Activated naive CD4-positive, alpha-beta T cell treated with anti-CD3 and anti-CD28 coated beads, Interleukin-2, amount 10 ng/mL, durations not matched to agents 7 days and 5 days (primary cell): ENCODE measurements at places on chromosomes 2 and 18.

- no peak for DNase-seq
Observed at GRCh38 chr2:217325251-217325650, 465.4 kb upstream of the TNP1 start.

- no peak for DNase-seq
Observed at GRCh38 chr2:83054751-83055150, 1404.3 kb downstream of the SUCLG1 start.

DNA sequence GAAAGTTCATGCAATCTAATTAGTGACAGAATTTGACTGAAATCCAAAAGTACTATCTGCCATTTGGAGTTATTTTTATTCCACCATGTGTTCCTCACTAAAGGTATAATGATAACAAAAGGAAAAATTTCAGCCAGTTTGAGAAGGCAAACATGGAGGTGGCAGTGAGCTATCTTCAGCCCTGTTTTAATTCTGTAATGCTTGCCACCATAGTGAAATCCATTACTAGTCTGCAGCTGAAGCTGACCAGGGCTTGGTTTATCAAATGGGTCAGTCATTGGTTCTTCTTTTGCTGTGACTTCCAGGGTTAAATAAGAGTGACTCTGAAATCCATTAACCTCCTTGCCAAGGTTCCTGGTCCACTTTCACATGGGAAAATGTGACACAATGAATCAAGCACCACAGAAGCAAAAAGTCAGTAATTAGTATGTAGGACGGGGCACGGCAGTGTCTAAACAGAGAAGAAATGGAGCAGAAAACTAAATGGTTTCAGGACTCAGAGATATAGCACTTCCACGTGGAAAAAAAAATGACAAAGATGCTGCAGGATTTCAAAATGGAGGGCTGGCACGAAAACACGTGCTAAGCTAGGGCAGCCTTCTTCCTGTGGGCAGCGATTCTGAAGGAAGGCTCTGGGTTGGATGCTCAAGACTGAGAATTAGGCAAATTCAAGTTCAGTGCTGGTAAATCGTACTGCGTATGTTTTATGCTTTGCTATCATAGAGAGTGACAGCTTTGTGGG is 87.2 kb downstream of the EPHA4 start:
- DNase-seq, result no peak

DNA sequence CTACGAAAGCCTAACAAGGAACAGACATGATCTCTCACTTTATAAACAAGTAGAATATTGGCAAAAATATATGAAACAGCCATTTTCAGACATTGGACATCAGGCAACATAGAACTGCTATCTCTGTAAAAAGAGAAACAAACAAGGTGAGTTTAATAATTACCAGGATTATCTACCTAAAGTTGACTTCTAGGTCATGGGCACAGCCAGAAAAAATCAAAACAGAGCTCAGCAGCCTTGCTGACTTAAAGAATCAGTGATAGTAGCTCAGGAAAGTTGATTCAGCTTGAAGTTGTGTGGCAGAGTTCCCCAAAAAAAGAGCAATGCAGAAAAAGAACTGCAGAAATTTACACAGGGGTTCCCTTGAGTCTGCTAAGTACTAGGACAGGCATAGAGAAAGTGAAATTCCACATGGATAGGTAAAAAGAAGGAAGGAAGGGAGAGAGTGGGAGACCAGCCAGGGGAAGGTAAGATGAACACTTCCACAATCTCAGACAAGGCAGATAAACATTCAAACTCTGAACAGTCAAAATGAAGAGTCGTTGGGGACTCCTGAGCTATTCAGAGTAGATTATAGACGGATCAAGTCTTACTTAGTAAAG is 102.0 kb downstream of the EXOC6B start:
- no peak for DNase-seq

- DNase-seq, result no peak
Observed at GRCh38 chr2:225171350-225171749, 129.1 kb upstream of the DOCK10 start.

DNA sequence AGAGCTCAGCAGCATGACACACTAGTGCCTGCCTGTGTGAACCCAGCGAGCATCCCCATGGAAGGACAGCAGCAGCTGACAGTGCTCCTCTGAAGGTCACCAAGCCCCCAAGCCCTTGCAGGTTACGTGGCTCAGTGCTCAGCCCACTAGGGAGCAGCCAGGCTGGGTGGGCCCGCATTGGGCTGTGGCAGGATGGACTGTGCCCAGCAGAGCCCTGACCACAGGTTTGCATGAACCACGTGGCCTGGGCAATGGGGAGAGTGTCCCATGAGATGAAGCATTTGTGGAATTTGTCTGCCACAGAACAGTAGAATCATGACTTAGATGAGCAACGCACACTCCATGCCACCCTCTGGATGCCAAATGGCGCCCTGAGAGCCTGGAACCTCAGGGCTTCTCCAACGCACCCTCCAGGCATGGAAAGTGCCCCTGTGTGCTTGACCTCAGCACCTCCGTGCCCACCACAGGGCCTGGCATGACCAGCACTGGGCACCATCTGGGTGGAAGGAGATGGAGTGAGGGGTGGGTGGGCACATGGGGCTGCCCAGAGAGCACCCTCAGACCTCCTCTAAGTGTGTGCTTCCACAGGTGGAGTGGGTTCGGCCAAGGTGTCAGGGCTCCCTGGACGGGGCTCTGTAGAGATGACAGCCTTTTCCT is 216.1 kb upstream of the RAB6C start:
- DNase-seq, result no peak

DNA sequence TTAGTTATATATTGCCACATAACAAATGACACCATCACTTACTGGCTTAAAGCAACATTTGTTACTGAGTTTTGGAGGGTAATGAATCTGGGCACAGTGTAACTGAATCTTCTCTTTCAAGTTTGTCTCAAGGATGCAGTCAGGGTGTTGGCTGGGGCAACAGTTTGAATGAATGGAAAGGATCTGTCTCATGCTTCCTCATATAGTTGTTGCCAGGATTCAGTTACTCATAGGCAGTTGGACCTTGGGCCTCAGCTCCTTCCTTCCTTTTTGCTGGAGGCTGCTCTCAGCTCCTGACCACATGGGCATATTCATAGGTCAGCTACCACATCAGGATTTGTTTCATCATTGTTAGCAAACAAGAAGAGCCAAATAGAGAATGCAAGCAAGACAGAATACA is 466.1 kb upstream of the MC4R start:
- no peak for DNase-seq
